ENCODE measurements at places on chromosomes 16 and 17.

GRCh38 chr17:68969101-68969500, 13.9 kb upstream of the ABCA8 start:
- no peak for DNase-seq

- DNase-seq = no peak
Measured at GRCh38 chr17:28033972-28034714, 8.3 kb upstream of the NLK start.

DNA sequence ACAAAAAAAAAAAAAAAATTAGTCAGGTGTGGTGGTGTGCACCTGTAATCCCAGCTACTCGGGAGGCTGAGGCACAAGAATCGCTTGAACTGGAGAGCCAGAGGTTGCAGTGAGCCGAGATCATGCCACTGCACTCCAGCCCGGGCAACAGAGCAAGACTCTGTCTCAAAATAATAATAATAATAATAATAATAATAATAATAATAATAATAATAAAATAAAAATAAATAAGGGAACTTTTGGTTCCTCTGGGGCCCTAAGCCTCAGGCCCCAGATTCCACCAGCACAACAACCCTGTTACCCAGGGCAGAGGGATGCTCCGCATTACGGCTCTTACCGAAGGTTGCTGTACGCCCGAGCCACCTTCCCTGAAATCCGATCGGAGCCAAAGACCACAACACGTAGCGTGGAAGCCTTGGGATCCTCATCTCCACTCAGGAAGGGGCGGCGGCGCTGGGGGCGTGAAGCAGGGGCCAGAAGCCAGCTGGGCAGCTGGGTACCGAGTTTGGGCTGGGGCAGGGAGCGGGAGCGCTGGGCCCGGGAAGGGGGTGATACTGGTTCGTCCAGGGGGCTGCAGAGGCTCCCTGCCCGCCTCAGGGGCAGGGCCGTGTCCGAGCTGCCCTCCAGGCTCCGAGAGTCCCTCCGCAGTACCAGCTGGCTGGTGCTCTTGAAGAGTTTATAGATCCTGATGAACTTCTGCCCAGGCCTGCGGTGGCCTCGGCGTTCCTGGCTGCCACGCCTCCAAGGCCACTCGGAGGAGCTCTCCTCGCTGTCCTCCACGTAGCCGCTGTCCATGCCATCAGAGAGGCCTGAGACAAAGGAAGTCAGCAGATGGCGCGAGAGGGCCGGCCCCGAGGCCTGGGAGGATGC, 20.6 kb upstream of the PIK3R6 start:
- no peak for DNase-seq

DNA sequence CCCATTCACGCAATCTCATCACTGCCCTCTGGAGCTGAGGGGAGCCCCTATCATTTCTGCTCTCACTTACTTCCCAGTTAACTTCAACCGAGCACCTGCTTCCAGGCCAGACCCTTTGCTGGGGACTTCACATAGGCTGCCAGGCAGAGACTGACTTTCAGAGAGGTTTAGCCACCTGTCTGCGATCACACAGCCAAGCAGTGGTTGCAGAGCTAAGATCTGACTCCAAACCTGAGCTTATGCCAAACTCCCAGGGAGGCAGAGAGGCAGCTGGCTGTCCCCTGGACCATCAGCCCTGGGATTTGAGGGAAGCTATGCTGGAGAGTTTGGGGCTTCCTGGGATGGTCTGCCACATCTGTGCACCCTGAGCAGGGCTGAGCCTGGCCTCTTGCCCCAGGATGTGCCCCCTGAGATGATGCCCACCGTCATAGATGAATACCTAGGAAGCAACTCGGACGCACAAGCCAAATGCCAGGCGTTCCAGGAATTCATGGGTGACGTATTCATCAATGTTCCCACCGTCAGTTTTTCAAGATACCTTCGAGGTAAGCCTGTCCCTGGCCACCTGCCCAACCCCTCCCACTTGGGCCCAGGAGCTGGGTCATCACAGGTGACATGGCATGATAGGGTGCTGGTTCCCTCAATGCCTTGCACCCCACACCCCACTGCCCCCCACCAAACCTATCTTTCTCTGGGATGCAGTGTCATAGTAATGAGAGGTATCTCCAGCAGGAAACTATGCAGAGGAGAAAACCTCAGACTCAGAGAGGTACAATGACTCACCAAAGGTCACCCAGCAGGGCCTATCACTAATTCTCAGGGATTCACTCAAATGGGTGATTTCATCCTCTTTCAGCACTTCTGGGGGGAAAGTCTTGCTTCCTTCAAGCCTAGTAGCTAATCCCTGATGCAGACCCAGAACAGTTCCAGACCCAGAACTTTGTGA, 10.0 kb downstream of the CES3 start:
- no peak for DNase-seq

DNA sequence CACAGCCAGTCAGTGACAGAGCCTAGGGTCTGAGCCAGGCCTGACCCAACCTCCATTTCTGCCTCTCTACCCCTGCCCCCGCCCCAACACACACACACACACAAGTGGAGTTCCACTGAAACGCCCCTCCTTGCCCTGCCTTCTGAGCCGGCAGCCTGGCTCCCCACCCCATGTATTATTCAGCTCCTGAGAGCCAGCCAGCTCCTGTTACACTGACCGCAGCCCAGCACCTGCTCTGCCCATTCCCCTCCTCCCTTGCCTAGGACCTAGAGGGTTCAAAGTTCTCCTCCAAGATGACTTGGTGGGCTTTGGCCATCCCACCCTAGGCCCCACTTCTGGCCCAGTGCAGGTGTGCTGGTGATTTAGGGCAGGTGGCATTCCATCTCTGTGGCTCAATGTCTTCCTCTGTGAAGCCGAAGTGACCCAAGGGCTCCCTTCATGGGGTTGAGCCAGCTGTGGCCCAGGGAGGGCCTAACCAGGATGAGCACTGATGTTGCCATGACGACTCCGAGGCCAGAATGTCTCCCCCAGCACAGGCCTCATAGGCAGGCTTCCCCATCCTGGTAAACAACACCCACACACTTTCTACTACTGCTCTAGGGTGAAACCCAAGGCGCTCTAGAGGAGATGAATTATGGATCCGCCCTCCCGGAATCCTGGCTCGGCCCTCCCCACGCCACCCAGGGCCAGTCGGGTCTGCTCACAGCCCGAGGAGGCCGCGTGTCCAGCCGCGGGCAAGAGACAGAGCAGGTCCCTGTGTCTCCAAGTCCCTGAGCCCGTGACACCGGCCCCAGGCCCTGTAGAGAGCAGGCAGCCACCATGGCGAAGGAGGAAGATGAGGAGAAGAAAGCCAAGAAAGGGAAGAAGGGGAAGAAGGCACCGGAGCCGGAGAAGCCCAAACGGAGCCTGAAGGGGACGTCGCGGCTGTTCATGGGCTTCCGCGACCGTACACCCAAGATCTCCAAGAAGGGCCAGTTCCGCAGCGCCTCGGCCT, 9.7 kb downstream of the MYO15A start:
- no peak for DNase-seq

DNA sequence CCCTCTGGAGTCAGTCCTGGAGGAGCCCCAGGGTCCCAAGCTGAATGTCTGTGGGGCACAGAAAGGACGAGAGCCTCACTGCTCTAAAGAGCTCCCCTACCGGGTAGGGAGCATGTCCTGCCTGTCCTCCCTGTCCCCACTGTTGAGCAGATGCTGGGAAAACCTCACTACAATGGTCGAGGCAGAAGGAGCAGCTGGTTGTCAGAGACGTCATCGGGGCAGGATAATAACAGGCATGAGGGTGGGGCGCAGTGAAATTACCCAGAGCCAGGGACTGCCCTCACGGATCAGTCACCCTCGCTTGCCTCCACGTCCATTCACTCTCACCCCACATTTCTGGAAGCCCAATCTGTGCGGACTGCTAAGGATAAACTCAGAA, 538 bp downstream of the TM4SF5 start:
- no peak for DNase-seq
